ENCODE measurements at places on chromosomes 11 and 22.

DNA sequence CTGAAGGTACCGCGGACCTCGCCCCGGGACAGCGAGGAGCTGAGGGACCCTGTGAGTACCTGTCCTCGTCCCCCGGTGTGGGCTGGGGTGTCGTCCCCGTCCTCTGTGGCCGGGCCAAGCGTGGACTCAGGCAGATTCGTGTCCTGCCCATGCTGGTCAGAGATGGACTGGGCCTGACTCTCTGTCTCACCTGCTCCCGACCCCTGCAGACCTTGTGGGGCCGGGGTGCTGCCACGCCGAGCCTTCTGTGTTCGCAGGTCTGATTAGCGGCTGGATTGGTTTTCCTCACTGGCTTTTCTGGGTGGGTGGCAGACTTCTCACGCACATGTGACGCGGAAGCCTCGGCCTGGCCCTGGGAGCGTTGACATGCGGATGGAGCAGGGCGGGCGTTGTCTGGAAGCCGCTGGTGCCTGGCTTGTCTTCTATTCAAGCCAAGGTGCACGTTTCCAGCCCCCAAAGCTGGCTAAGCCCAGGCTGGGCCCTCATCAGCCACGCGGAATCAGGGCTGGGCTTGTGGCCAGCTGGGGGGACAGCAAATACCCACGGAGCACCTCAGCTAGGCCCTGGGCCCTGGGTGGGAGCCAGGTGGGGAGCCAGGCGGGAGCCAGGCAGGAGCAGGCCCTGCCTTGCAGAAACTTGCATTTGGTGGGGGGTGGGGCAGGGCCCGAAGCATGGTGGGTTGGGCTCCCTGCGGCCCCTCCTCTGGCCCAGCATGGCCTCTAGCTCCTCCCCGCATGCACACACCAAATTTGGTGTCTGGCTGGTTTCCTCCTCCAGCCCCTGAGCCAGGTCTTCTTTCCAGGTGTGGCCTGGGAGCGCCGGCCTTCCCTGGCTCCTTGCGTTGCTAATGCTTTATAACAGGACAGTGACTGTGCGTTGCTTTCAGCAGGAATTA lies 7.0 kb downstream of the GRAMD4 start:
- DNase-seq: no peak

DNA sequence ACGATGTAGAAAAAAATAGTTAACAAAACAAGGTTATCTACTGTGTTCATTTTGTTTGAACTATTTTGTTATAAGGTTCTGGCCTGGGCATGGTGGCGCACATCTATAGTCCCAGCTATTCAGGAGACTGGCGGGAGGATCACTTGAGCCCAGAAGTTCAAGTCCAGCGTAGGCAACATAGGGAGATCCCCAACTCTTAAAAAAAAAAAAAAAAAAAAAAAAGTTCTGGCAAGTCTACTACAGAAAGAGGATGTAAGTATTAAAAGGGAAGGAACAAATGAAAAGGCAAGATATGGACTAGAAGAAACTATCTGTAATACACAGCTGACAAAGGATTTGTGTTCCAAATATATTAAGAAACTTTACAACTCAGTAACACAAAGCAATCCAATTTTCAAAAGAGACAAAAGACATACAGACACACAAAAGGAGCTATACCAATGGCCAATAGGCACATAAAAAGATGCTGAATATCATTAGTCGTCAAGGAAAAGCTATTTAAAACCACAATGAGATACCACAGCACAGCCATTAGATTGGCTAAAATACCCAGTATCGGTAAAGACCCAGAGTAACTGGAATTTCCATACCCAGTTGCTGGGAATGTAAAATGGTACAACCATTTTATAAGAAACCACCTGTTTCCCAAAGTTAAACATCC lies 27.4 kb downstream of the RRAS2 start:
- DNase-seq: no peak

DNA sequence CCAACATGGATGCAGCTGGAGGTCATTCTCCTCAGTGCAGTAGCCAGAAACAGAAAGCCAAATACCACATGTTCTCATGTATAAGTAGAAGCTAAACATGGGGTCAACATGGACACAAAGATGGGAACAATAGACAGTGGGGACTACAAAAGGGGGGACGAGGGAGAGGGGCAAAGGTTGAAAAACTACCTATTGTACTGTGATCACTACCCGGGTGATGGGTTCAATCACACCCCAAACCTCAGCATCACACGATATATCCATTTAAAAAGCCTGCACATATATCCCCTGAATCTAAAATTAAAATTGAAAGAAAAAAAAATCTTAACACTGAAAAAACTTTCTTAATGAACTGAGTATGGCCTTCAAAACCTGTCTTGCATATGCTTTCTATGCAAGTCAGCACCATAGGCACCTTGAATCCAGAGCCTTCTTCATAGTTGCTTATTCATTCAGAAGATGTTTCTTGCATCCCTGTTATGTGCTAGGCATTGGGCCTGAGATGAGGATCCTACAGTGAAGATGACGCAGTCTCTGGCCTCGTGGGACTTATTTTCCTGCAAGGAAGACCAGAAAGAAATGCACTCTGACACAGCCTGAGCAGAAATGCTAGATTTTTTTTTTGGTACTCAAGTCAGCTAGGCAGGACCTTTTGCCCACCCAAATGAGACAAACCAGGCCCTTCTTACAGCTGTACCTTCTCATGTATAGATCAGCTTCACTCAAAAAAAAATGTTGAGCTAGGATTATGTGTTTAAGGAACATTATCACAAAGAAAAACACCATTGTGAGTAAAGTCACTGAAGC lies 21.0 kb downstream of the NNMT start:
- no peak for DNase-seq

GRCh38 chr11:71200761-71201160 lies 51.6 kb downstream of the SHANK2 start:
- no peak for DNase-seq

GRCh38 chr11:2320568-2321310 lies 18.9 kb downstream of the TSPAN32 start:
- DNase-seq: no peak

DNA sequence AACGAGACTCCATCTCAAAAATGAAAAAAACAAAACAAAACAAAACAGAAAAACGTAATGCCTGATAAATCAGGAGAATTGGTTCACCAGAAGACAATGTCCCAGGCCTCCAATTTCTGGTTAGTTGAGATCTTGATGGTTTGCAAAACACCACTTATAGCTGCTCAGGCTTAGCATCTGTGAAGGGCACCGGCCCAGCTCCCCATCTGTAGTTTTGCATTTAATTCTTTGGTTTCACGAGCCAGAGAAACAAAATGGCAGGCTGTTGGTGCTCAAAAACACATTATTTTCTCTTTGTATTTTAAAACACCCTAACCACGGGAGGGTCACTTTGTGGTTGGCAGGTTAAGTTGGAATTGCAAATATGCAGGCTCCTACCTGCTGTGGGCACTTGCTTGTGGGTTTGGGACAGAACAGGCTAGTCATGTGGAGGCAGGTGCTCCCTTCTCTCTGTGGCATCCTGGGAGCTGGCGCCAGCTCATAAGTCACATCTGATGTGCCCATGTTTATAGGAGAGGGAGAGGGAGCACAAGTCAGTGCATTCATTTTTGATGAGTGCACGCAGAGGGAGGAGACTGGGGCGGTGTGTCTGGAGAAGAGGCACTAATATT lies 145.9 kb downstream of the CEP164 start:
- DNase-seq: no peak

- DNase-seq: no peak
Observed at GRCh38 chr11:27294654-27295053, 68.4 kb downstream of the CCDC34 start.

DNA sequence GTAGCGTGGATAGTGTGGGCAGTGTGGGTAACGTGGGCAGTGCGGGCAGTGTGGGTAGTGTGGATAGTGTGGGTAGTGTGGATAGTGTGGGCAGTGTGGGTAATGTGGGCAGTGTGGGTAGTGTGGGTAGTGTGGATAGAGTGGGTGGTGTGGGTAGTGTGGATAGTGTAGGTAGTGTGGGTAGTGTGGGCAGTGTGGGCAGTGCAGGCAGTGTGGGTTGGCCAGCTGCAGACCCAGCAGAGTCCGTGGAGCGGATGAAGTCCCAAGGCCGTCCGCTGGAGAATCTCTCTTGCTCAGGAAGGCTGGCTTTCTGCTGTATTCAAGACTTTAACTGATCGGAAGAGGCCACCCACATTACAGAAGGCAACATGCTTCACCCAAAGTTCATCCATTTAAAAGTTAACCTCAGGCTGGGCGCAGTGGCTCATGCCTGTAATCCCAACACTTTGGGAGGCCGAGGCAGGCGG lies 26.1 kb upstream of the KRTAP5-6 start:
- DNase-seq: no peak

GRCh38 chr11:56841210-56841810 lies 92.8 kb upstream of the OR9G4 start:
- DNase-seq: no peak

- no peak for DNase-seq
Observed at GRCh38 chr11:47437746-47438418, 11.1 kb downstream of the RAPSN start.

DNA sequence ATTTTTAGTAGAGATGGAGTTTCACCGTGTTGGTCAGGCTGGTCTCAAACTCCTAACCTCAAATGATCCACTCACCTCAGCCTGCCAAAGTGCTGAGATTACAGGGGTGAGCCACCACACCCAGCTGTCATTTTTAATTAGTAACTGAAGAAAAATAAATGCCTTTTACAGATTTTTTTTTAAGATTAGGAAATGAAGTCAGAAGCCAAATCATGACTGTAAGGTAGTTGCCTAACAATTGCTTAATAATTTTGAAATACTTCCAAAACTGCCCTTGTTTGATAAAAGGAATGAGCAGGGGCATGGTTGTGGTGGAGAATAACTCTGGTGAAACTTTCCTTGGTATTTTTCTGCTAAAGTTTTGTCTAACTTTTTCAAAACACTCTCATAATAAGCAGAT lies 98.9 kb upstream of the SLC5A12 start:
- DNase-seq: no peak

- no peak for DNase-seq
Observed at GRCh38 chr11:41660585-41660984, 201.1 kb upstream of the LRRC4C start.

DNA sequence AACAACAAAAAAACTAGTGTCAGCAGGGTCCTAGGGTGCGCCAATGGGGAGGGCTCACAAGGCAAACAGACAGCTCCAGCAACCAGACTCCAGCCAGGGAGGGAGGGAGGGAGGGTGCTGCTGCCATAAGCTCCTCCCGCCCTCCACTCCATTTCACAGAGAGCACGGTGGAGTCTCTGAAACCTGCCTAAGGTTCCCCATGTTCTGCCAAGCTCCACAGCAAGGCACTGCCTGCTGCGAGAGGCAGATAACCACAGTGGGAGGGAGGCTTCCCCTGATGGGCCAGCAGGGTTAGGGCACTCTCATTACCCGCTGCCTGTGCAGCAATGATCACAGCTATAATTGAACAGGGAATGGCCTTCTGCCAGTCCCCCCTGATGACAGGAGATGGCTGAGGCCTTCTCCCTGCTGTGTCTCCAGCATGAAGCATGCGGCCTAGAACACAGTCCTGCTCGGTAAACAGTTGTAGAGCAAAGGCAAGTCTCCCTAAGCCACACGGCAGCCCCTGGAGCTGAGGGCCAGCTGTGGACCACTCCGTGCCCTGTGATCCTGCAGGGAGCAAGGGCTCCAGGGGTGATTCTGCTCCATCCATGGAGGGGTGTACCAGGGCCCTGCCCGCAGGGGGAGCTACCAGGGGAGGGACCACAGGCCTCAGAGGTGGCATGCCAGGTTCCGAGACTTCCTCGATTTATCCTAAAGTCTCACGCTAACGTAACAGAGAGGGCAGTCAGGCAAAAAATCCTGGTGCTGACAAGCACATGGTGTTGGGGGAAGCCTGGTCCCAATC lies 42.9 kb downstream of the PC start:
- DNase-seq: no peak

DNA sequence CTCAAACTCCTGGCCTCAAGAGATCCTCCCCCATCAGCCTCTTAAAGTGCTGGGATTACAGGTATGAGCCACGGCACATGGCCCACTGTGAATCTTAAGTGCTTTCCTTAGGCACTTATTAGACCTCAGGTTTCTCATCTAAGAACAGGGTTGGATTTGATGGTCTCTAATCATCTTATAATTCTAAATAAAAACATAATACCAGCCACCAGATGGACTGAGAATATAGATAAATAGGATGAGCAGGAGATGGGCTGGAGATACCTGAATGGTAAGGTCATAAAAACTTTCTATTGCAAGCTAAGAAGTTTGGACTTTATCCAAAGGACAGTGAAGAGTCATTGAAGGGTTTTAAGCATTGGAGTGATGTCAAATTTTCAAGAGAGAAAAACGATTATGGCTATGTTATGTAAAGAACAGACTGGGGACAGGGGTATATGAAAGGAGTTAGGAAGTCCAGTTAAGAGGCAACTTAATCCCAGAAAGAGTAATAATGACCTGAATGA lies 85.2 kb downstream of the RELT start:
- DNase-seq: no peak

- no peak for DNase-seq
Observed at GRCh38 chr11:123116486-123116885, 54.5 kb upstream of the HSPA8 start.

GRCh38 chr11:69928121-69928520 lies 108.9 kb upstream of the FGF3 start:
- no peak for DNase-seq

DNA sequence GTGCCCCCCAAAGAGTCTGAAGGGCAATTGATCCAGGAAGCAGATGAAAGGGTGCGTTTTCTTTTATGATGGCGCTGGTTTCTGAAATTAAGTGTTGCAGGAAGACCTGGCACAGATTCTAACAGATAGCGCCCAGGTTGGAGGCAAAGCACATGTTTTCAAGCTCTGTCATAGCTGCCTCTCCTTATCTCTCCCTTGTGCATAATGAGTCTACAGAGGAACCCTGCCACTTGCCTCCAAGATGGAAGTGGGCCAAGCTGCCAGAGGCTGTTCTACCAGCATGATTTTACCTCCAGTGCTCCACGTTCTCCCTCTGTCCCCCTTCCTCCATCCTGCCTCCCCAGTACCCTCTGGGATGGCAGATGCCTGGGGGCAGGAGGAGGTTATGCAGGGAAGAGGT lies 30.0 kb upstream of the TLCD5 start:
- DNase-seq: no peak

GRCh38 chr22:20591295-20591645 lies 83.9 kb downstream of the MED15 start:
- no peak for DNase-seq

GRCh38 chr11:66981976-66982578 lies 7.0 kb downstream of the C11orf86 start:
- no peak for DNase-seq

- DNase-seq: no peak
Observed at GRCh38 chr11:16809886-16810668, 71.6 kb downstream of the C11orf58 start.

- DNase-seq: no peak
Observed at GRCh38 chr11:130859886-130860285, 56.4 kb downstream of the SNX19 start.

DNA sequence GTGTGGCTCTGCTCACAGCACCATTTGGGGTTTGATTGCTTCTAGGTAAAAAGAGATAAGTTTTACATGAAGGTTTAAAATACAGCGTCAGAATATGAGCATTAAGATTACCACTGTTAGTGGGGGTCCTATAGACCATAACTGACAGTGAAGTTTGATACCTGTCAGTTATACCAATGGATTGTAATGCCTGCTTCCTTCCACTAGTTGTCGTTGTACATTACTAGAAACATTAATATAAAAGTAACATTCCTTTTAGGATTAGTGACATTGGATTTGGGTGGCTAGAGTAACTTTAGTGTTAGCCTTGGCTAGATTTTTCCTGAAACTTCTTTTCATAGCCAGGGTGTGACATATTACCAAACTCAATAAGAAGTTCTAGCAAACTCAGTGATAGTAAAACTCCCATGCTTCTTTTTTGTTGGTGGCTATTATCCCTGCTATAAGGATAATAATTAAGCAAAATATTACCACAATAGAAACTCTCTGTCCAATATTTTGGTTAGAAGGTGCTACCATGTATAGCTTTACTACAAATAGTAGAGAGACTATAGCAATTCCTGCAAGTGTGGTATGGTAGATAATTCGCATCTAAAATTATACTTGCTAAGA lies 57.1 kb downstream of the FAM181B start:
- no peak for DNase-seq
